ENCODE measurements at places on chromosomes 12 and 14. TPM values are rescaled to one million over a fixed set of nuclear protein-coding genes. Genes with fewer than 3 reads are reported as not detected.

DNA sequence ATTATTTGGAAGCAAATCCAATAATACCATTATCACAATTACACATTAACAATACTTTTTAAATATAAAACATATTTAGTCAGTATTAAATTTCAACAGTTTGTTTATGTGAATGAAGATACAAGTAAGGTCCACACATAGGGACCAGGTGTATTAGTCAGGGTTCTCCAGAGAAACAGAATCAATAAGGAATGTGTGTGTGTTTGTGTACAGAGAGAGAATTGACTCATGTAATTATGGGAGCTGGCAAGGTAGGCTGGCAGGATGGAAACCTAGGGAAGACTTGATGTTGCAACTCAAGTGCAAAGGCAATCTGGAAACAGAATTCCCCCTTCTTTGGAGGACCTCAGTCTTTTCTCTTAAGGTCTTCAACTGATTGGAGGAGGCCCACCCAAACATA, 123.2 kb upstream of the OTX2 start:
- DNase-seq: no peak

- no peak for DNase-seq
Measured at GRCh38 chr12:24639641-24640040, 309.3 kb downstream of the BCAT1 start.

- no peak for DNase-seq
Measured at GRCh38 chr12:109309381-109310246, 530 bp upstream of the FOXN4 start.

- no peak for DNase-seq
Measured at GRCh38 chr14:60757567-60758002, 23.0 kb downstream of the MNAT1 start.

GRCh38 chr14:97620066-97620465, 822.9 kb downstream of the VRK1 start:
- DNase-seq: no peak

DNA sequence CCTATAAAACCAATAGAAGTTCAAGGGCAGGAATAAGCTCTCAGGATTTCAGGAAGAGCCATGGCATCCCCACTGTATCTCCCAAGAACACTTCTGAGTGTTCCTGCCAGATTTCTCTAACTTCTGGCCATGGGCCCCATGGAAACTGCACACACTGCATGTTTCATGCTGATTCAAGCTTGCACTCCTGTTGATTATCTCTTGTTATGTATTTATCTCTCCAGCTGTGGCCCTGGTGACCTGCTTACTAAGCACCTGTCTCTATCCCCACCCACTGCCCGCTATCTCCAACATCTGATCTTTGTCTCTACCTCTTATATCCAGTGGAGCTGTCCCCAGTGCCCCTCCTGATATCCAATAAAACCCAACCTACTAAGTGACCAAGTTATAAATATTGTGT, 285.3 kb downstream of the PDZRN4 start:
- DNase-seq: no peak

DNA sequence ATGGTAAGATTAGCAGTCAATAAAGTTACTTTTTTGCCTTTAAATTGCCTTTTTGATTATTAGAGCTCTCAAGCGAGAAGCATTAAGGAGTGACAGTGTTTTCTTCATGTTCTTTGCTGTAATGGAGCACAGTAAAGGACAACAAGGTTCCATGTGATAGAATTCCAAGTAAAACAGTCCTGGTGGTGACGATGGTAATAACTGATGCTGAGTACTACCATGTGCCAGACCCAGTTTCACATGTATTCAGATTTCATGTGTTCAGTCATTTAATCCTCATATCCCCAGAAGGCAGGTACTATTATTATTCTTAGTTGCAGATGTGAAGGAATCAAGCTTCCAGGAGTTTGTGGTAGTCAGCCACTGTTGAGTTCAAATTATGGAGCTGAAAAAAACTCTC, 79.0 kb downstream of the FRMD6 start:
- no peak for DNase-seq

PGF gene
- total RNA-seq: 7.0 TPM

CRY1 gene
- 19.9 TPM for total RNA-seq

AICDA gene
- 0.42 TPM for total RNA-seq

CD4 gene
- total RNA-seq: 91.9 TPM
